Stimulated activated CD4-positive, alpha-beta T cell treated with anti-CD3 and anti-CD28 coated beads, Interleukin-4, amount 100 ng/mL, for 4 hours (primary cell): ENCODE measurements at places on chromosomes 2 and 18.

DNA sequence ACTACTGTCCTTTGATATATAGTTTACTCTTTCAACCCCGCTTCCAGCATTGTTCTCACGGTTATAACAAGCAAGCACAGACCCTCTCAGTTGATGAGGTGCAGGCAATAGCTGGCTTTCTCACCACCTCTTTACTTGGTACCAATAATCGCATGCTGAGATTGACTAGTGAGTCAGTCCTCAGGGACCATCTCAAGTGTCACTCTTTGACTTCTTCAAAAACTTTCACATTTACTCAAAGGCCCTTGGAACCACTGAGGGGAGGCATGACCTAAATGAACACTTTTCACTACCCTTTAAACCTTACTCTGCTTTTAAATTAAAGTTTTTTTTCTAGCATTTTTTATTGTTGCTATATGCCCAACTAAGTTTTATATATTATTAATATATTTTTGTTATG, 101.8 kb downstream of the DAW1 start:
- no peak for DNase-seq

GRCh38 chr18:3511980-3512379, 62.0 kb downstream of the TGIF1 start:
- DNase-seq = no peak

DNA sequence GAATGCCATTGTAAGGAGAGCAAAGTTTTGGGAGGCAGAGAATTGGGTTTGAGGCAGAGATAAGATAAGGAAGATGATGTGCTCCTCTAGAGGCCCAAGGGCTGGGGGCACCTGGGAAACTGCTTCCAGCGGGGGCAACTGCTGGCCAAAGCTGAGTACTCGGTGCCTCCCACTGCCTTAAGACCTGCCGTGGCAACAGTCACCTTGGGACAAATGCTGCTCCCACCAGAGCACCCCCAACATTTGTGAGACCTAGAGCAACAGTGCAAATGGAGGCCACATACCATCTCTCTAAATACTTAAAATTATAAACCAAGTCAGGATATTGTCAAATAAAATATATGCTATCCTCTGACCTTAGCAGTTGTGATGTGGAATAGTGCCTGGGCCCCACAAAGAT, 127.1 kb downstream of the CAPN13 start:
- DNase-seq = no peak

DNA sequence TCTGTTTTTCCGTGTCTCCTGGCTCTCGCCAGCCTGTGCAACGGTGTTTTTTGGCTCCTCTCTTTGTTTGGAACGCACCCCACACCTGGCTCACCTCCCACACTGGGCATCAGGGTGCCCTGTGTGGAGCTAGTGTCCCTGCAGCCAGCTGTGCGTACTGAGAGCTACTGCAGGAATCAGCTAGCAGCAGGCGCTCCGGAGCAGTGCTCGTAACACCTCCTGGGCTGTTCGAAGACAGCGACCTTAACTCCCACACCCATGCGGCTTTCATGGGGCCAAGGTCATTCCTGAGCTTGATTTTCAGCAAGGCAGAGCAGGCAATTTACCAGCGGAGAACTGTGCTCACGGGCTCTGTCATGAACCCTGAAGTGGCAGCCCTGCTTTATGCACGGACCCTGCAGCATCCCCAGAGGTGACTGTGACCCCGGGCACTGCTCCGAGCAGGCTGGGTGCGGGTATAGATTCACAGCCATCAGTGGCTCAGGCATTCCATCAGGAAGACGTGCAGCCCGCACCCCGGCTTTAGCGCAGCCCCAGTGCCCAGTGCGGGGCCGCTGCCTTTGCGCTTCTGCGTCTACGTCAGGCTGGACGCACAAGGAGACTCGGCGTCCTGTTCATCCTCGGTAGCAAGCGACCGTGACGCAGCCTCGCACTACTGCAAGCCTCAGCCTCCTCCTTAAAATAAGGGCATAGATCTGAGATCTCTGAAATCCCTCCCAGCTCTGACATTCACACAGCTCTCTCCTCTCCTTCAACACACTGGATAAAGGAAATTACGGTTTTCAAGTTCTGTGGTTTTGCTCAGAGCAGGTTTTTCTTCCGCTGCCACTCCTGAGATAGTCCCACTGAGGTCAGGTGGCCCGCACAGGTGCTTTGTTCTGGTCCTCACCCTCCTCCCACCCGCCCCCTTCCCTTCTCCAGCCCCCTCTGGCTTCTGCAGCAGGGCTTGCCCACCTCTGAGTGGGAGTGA, 58.2 kb downstream of the ADI1 start:
- no peak for DNase-seq

GRCh38 chr2:178700136-178700535, 107.1 kb downstream of the TTN start:
- no peak for DNase-seq

- no peak for DNase-seq
Measured at GRCh38 chr2:123370186-123370585, 654.9 kb upstream of the CNTNAP5 start.

DNA sequence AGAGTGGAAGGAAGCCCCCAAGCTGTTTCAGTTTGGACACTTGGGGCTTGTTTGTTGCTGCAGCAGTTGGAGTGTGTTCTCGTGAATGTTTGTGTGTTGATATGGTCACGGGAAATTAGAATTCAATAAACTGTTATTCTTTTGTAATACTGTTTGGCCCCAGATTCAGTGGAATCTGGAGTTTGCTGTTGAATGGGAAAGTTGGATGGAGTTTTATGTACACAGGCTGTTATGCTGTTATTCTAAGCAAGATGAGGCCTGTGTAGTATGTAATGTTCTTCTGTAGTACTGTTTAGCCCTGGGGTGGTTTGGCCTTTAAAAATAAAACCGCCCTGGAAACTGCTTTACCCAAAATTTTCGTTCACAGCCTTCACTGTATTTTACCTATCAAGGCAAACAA, 810.4 kb upstream of the HS6ST1 start:
- DNase-seq = no peak

GRCh38 chr2:174997110-174997509, 8.1 kb downstream of the CHN1 start:
- DNase-seq = no peak

GRCh38 chr2:207284556-207285472, 119.1 kb upstream of the KLF7 start:
- DNase-seq = no peak

DNA sequence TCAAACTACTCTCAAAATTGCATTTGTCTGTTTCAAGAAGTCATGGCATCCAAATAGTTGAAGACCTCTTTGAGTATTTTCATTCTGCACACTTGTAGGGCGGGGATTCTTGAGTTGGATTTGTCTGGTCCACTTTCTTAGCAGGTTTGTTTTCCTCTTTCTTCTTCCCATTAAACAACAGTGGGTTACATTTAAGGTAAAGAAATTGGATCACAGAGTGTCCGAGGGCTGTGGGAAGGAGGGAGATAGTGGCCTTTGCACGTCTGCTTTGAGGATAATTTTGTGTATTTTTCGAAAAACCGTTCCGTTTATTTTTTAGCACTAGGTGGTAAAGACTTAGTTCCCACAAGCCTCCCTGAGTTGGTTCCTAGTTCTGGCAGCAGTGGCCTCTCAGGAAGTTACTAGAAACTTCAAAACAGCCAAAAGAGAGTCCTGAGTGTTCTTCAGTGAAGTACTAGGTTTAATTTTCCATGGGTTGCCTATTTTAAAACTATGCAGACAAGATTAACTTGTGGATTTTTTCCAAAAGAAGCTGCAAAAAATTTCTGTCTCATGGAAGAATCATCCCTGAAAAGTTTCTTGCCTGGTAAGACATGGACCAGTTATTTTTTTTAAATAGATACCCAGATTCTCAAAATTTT, 107.9 kb downstream of the CDC42EP3 start:
- no peak for DNase-seq

- DNase-seq = no peak
Measured at GRCh38 chr2:29309090-29310029, 194.1 kb downstream of the CLIP4 start.

- DNase-seq = no peak
Measured at GRCh38 chr18:35749701-35750100, 168.2 kb downstream of the GALNT1 start.

DNA sequence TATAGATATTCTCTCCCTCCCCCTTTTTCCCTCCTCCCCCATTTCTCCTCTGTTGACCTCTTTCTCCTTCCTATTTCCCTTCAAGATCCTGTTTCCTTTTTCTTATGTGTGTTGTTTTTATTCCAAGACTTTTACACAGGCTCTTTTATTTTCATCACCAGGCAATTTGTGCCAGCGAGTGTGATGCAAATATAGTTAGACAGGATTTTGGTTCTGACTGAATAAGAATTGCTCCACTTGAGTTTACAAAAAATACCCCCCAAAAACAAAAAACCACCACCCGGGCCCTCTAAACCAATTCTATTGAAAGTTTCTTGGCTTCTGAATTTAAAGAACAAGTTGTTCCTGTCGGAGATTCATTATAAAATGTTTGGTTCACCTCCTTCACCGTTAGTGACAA, 50.9 kb upstream of the MAPK4 start:
- DNase-seq = no peak

- DNase-seq = no peak
Measured at GRCh38 chr18:47975701-47976100, 45.2 kb upstream of the SMAD2 start.

DNA sequence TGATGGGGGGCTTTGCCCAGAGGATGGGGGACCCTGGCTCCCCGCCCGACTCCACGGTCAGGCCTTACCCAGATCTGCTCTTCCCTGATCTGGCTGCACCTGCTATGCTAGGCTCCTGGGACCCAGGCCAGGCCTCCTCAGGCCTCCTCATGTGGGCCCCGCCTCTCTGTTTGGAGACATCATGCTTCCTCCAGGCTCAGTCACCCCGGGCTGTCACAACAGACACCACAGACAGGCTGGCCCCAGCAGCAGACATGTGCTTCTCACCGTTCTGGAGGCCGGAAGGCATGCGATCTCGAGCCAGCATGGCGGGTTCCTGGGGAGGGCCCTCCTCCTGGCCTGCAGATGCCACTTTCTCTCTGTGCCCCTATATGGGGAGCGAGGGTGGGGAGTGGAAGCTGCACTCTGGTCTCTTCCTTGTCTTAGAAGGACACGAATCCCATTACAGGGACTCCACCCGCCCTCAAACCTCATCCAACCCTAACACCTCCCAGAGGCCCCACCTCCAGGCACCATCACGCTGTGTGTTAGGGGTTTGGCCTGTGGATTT, 10.8 kb upstream of the NEU4 start:
- DNase-seq = no peak
